ENCODE measurements at places on chromosomes 13 and 19.

DNA sequence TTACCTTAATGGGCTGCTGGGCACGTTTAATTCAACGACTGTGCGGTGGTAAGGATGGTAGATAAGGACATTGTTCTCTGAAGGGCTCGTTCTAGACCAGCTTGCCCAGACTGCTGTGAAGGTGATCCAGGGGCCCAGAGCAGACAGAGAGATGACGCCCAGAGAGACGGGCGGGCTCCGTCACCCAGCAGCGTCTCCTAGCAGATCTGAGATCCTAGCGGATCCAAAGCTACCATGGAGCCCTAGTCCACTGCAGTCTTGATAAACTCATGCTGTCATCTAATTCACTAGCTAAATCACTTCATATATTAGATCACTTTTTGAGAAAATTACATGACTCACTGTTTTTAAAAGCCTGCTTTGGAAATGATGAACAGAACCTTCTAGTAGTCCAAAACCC is 21.5 kb downstream of the COL4A2 start:
- no peak for DNase-seq

- no peak for DNase-seq
These were observed 88.7 kb upstream of the USP29 start for GRCh38 chr19:57031106-57031505.

- DNase-seq: no peak
These were observed 32.4 kb downstream of the DHRS12 start for GRCh38 chr13:51771418-51772104.

GRCh38 chr13:39406688-39407087 is 196.3 kb downstream of the LHFPL6 start:
- DNase-seq: no peak

DNA sequence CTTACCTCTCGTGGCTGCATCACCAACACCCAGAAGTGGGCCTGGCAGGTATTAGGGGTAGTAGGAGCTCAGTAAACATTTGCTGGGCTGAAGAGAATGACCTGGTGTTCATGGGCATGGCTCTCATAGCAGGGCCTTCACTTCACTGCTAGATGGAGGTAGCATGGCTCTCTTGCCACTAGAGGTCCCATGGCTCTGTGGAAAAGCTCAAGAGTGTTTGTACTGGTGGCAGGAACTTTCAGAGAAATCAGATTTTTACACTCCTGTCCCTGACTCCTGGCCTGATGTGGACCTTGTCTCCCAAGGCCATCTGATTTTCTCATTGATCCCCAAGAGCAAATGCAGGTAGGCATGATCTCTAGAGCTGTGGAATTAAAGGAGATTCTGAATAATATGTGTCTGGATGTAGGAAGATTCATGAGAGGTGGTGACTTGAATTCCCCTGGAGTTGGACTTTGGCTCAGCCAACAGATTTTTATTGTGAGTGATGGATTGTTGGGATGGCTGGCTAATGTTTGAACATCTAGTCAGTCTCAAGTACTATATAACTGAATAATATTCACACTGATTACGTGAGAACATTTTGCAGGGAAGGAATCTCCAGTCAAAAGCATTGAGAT is 5.7 kb downstream of the ZNF574 start:
- DNase-seq: peak; percentile 1

GRCh38 chr13:48679941-48680680 is 26.4 kb downstream of the CYSLTR2 start:
- DNase-seq: no peak

GRCh38 chr19:38831142-38831605 is 420 bp downstream of the ECH1 start:
- no peak for DNase-seq

DNA sequence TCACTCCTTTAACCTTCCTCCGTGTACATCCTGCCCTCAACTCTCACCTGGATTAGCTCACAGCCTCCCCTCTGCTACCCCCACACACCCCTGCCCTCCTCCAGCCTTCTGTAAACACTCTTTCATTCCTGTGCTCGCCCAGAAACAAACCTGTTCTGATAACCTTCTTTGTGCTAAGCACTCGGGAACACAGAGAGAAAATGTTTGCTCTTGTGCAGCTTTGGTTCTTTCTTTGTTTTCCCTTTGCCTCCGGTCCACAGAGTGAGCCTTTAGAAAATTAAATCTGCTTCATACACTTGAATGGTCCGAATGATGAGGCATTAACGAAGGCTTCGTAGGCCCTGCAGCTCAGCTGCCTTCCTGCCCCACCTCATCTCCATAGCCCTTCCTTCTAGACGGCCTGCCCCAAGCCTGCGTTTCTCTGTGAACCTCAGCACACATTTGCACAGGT is 6.6 kb upstream of the ZDHHC20 start:
- DNase-seq: no peak

- DNase-seq: no peak
These were observed 103.4 kb downstream of the FRY start for GRCh38 chr13:32135056-32135390.

- no peak for DNase-seq
These were observed 1198.2 kb upstream of the PCDH20 start for GRCh38 chr13:62613819-62614218.

DNA sequence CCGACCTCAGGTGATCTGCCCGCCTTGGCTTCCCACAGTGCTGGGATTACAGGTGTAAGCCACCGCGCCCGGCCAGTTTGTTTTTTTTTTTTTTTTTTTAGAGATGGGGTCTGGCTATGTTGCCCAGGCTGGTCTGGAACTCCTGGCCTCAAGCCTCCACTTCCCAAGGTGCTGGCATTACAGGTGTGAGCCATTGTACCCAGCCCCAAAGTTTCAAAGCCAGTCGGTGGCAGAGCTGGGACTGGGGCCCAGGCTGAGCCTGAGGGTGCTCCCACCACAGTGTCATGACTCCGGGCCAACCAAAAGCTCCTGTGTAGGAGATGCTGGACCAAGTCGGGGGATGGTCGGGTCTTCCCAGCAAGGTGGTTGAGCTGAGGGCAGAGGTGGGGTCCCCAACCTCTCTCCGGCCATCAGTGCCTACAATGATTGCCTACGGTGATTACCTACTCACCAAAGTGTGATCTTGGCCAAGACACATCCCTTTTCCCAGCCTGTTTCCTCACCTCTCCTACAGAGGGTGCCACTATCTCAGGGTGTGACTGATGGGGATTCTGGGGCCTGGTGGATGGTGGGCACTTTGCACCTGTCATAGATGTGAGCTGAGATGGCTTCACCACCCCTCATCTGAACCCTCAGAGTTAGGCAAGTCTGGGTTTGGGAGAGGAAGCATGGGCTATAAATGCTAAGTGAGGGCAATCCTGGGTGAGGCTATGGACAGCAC is 5.9 kb upstream of the SAMD1 start:
- no peak for DNase-seq

- DNase-seq: peak; percentile 44
These were observed 4.5 kb upstream of the SHISA7 start for GRCh38 chr19:55447421-55448174.

DNA sequence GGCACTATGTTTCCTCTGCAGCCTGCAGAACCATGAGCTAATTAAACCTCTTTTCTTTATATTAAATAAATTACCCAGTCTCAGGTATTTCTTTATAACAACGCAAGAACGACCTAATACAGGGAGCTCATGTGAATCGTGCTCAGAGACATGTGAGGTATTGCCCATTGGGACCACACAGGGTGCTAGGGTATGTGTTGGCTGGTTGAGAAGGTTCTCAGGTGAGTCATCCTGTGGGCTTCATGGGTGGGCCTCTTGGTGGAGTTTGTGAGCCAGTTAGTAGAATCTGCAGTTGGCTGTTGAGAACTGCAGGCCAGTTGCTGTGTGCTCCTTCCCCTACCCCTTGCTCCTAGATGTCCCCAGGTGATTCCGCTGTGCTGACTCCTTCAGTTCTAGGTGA is 163.0 kb downstream of the HS6ST3 start:
- DNase-seq: no peak

- DNase-seq: no peak
These were observed 98.8 kb downstream of the OLFM4 start for GRCh38 chr13:53127373-53127772.

- no peak for DNase-seq
These were observed 37.6 kb upstream of the HOMER3 start for GRCh38 chr19:18978616-18979015.

DNA sequence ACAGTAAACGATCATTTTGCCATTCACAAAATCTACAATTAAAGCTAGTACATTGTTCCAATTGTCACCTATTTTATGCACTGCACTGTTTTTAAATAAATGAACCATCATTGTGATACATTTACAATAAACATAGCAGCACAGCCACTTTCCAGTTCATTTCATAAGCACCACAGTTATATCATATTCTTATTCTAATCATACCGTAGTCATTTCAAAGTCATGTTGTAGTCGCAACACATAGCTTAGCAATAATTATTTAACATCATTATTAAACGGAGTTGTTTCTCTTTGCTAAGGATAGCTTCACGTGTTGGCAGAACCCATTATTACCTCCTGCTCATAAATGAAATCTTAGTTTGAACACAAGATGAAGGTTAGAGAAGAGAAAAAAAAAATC is 2.2 kb upstream of the PCDH9 start:
- DNase-seq: no peak

GRCh38 chr19:15441317-15441716 is 8.4 kb downstream of the WIZ start:
- DNase-seq: no peak

DNA sequence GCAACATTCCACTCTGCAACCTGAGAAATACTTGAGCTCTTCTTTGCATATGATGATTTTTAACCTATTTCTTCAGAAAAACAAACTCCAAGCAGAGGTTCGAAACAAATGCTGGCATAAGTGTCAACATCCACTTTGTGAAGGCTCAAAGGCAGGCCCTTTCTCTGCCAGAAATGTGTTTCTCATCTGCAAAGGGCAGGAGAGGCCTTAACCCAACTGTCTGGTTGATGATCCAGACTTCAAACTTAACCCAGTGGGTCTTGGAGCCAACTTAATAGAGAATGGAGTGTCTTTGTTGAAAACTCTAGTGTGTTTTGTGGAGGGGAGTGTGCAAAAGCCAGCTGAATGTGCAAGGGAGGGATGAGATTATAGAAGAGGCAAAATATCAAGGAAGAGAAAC is 28.3 kb upstream of the ZNF507 start:
- DNase-seq: no peak

DNA sequence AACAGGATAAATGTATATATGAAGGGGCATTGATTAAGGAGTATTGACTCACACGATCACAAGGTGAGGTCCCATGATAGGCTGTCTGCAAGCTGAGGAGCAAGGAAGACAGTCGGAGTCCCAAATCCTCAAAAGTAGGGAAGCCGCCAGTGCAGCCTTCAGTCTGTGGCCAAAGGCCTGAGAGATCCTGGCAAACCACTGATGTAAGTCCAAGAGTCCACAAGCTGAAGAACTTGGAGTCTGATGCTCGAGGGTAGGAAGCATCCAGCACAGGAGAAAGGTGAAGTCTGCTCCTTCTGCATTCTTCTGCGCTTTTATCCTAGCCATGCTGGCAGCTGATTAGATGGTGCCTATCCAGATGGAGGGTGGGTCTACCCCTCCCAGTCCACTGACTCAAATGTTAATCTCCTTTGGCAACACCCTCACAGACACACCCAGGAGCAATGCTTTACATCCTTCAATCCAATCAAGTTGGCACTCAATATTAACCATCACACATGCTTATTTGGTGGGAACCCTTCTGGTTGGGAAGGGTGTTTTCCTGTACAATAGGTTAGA is 55.1 kb downstream of the SLAIN1 start:
- no peak for DNase-seq

DNA sequence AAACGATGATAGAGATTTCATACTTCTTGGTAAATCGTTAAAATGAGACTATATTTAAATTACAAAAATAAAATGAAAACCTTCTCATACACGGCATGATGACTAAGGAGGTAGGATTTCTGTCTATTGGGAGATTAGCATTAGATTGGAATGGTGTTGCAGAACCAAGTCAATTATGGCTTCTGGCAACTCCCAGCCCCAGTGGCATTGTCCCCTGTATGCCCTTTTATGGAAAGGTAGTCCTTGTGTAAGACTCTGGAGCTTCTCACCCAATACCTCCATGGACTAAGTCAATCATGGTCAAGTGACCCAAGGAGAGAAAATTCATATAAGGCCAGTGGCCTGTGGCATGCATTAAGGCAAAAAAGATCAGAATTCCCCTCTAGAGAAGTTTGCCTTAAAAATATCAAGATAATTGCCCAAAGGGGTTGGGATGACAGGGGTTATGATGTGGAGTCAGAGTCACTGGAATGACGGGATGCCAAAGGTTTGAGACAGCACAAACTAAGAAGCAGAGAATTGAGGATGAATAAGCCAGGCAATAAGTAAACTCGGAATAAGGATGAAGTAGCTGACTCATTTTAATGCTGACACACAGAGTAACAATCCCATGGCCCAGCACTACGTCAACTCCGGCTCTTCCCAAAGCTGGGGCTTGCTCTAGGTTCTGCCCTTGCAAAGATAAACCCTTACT is 57.8 kb upstream of the POSTN start:
- DNase-seq: no peak

- no peak for DNase-seq
These were observed 15.5 kb upstream of the ZNF14 start for GRCh38 chr19:19748249-19748938.

GRCh38 chr13:44120043-44120442 is 240.3 kb downstream of the LACC1 start:
- no peak for DNase-seq

DNA sequence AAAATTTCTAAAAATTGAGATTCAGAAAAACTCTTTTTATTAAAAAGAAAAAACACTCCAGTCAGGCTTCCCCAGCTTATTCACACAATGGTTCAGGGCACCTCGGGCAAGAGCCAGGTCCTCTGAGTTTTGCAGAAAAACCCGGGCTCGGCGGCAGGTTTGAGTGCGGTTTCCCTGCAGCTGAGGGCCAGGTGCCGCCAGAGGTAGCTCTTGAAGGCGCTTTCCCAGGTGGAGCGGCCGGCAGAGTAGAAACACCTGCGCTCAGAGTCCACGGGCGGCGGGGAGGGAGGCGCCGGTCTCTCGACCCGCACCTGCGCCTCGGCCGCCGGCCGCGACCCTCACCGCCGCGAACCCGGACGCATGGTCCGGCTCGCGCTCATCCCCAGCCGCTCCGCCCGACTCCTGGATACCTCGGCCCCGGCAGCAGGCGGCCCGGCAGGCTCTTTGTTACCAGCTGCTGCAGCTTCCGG is 444 bp downstream of the PROSER1 start:
- no peak for DNase-seq

DNA sequence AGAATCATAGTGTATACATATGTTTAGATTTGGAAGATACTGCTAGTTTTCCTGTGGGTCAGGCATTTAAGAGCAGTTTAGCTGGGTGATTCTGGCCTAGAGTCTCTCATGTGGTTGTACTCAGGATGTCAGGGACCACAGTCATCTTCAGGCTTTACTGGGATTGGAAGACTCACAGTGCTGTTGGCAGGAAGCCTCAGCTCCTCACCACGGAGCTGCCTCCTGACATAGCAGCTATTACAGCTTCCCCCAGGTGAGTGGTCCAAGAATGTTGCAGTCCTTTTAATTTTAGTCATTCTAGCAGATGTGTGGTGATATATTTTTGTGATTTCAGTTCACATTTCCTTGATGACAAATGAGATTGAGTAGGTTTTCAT is 16.9 kb upstream of the GPR18 start:
- no peak for DNase-seq

DNA sequence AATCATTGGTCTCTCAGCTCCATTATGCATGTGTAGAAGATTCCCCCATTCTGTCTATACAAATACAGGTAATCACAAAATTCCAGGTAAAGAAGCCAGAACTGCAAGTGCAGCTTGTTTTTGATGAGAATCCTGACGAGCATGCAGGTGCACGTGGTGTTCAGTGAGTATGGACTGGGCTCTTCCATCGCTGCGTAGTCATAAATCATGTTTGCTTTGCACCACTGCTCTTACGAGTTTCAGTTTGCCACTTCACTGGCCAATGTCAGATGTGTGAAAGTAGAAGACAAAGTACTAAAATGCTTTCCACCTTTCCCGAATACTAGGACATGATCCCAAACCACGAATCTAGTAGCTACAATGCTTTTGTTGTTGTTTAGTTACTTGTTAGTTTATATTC is 390.7 kb downstream of the LIG4 start:
- no peak for DNase-seq
